Mesothelial cell of epicardium (in vitro differentiated cells): ENCODE measurements at places on chromosomes 3 and 15.

DNA sequence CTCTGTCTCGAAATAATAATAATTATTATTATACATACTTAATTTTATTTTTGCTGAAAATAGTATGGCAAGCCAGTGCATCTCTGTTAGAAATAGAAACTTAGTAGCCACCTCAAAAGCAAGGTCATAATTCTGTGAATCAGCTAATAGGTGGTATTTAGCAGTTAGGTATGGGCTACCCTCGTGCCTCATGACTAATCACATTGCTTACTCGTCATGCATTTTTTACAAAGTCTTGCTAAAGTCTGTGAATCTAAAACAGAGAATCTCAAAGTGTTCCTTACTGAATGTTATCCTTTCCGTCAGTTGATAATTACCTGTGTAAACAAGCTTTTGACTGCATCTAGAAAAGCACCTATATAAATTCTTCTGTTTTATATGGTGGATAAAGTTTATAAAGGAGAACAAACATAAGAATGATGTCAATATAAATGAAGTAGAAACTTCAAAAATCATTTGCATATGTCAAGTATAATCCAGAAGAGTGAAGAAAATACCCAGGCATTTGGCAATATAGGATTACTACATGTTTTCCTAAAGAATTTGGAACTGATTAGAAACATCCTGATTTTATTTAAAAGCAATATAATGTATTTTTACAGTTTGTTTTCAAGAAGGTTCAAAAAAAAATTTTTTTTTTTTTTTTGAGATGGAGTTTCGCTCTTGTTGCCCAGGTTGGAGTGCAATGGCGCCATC is 6.2 kb downstream of the PPARG start:
- no peak for DNase-seq

GRCh38 chr3:166110102-166110501 is 272.9 kb upstream of the BCHE start:
- DNase-seq, result no peak

DNA sequence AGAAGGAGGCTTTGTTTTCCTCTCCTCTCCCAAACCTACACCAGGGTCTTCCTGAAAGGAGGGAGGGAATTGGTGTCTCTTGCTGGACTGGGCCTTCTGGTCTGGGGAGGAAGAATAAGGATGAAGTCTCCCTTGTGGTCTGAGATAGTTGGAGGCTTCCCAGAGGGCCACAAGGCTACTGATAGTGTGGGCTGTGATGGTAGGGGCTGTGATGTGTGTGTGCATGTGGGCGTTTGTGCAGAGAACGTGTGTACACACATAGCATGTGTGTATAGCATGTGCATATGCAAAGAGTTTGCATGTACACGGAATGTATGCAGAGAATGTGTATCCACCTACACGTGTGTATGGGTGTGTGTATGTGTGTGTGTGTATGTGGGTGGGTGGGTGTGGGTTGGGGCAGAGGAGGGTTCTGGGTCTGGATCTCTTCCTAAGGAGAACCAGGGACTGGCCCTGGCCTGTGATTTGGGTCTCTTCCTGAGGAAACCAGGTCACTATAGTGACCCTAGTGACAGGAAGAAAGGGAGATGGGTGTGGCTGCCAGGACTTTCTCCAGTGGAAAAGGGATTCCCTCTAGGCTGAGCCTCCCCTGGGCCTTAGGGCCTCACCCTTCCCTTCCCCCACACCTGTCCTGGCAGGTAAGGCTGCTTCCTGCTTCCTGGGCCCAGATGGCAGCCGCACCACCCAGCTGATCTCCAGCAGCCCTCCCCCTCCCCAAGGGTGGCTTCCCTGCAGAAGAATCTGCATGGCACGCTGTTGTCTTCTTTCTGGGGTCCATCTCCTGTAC is 1.7 kb downstream of the FLNB start:
- DNase-seq, result no peak

- DNase-seq, result no peak
These were observed 12.4 kb downstream of the HES1 start for GRCh38 chr3:194148383-194148782.

GRCh38 chr3:110933821-110934426 is 137.7 kb upstream of the NECTIN3 start:
- DNase-seq, result no peak

DNA sequence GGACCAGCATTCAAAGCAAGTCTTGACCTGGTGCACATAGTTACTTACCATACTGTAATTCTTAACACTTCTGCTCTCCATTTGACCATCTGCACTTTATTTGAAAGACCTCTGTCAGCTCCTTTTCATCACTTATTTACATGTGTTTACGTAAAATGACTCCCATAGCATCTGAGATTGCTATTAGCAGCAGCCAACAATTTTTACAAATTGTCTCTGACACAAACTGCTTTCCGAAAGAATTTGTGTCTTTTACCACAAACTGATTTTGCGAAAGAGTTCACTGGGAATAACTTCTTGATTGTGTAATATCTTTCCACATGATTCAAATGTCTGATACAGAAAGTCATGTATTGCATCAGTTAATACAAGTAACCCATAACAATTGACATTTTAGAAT is 144.1 kb upstream of the PEX5L start:
- DNase-seq, result no peak

DNA sequence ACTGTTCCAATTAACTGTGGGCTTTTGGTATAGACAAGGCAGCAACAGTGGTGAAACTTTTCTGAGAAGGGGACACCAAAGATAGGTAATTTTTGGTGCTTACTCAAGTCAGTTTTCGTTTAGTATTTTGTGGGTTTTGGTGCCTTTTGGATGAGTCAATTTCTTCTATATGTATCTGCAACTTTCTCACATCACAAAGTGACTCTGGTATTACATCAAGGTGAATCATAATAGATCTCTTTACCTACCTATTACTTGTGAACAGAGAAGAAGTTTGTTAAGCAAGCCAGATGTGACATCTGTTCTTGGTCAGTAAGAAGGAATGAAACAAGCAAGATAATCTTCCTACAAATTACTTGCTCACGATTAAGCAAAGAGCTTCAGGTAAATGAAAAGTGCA is 732.4 kb upstream of the DPPA4 start:
- DNase-seq, result no peak

- DNase-seq, result no peak
These were observed 17.4 kb downstream of the POLG start for GRCh38 chr15:89317186-89317720.

DNA sequence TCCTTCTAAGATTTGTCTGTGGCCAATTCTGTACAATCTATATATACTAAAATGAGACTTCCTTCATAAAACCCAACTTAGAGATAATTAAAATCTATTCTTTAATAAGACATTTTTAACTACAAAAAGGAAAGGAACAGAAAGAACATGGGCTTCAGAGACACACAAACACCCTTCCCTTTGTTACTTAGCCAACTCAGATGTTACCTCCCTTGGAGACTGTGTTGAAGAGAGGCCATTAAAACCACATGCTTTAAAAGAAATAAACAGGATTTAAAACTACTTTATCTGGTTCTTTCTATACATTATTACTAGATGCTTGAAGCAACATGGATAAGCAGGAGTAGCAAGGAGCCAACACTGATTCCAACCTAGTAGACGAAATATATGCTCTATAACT is 42.0 kb downstream of the LRRFIP2 start:
- DNase-seq, result no peak
